Stimulated activated CD4-positive, alpha-beta T cell treated with anti-CD3 and anti-CD28 coated beads, Interleukin-12 subunit alpha, Interleukin-12 subunit beta, amount 100 ng/mL, for 24 hours (primary cell): ENCODE measurements at places on chromosomes 12 and 14.

DNA sequence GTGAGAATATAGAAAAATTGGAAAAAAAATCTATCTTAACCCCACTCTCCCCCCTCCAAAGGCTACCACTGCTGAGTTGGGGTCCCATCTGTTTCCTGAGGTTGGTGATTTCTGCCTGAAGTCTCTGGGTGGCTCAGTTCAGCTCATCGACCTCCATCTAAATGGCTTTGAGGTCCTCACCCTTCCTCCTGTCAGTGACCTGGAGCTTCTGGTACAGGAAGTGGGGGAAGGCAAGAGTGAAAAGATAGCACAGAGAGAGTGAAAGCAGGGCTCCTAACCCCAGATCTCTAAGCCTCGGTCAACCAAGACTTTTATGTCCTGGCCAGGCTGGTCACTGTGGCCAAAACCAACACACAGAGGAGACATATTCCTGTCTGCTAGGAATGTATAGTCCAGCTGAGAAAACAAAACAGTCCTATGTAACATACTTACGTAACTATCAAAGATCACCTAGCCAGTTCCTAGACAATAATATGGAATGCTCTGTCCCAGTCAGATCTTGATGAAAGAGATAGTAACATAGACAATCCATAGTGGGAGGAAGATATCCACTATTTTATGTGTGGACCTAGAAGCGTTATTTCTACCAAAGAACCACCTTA is 12.3 kb upstream of the KRT73 start:
- DNase-seq: no peak

DNA sequence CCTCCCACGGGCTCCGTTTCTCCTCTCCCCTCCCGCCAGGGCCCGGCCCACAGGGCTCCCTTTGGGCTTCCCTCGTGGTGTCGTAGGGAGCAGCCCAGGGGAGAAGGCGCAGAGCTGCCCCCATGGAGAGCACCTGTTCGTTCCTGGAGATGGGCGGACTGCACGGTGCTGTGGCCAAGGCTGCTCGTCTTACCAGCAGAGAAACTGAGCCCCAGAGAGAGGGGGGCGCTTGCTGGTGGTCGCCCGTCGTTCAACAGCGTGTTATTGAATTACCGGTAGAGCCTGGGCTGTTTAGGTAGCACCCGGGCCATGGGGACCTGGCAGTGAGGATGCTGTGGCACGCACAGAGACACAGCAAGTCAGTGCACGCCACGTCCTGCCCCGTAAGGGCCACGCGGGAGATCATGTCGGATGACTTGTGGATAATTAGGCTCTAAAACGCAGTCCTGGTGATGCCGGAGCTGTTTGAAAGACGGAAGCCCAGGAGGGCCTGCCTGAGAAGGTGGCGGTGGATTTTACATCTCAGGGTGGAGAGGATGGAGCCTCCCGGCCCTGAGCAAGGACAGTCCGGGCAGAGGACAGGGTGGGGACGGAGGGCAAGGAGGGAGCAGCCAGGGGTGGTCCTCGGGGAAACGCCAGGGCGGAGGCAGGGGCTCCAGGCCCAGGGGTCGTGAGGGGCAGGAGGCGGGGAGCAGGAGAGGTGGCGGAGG is 134.4 kb downstream of the ADGRD1 start:
- DNase-seq: no peak

- DNase-seq: no peak
Observed at GRCh38 chr12:51362307-51362706, 15.8 kb upstream of the CELA1 start.

DNA sequence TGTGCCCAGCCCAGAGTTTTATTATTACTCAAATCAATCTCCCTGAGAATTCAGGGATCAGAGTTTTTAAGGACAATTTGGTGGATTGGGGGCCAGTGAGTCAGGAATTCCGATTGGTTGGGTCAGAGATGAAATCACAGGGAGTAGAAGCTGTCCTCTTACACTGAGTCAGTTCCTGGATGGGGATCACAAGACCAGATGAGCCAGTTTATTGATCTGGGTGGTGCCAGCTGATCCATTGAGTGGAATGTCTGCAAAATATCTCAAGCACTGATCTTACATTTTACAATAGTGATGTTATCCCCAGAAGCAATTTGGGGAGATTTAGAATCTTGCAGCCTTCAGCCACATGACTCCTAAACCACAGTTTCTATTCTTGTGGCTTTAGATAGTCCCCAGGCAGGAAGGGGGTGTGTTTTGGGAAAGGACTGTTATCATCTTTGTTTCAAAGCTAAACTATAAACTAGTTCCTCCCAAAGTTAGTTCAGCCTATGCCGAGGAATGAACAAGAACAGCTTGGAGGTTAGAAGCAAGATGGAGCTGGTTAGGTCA is 89.1 kb upstream of the CNOT2 start:
- no peak for DNase-seq

DNA sequence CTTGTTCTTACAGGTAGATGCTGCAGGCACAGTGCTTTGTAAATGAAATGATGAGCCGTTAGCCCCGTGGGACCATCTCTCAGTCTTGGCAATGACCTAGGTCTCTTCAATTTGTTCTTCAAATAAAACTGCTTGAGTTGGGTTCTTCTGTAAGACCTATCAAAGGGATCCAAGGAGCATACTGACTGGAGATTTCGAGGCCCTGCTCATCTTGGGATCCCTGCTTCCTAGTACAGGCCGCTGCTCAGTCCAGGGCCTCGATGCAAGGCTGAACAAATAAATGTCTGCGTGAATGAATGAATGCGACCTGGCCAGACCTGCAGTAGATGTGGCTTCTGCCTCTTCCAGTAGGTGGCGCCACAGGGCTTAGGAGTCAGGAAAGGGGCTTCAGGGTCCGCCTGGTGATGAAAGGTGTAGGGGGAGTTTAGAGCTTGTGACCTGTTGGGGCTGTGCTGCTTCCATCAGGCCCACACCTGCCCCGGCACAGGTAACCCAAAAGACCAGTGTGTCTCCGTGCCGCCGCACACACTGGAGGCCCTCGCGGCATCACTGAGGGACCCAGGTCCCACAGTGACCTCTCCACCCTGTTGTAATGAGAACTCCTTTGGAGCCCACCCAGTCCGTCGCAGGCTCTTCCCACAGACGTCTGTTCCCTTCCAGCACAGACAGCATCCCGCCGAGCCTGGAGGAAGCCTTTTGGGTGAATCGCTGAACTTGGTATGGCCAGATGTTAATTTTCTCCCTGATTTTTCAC is 4.4 kb downstream of the CACNA1C start:
- DNase-seq: no peak

DNA sequence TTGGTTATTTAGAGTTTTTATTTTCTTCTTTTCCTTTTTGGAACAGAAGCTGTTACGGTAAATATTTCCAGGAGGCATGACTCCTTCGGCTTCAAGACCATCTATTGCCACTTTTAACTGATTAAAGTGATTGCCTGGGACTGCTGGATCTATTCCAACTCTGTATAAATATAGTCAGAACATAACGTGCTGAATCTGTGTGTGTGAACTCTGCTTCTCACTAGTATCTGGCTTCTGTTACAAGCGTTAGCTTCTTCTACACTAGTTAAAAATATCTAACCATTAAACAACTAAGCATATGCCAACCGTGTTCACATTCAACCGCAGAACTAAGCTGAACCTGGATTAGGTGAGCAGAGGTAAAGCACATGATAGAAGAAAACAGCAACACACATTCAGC is 49.0 kb downstream of the TMTC1 start:
- DNase-seq: no peak

DNA sequence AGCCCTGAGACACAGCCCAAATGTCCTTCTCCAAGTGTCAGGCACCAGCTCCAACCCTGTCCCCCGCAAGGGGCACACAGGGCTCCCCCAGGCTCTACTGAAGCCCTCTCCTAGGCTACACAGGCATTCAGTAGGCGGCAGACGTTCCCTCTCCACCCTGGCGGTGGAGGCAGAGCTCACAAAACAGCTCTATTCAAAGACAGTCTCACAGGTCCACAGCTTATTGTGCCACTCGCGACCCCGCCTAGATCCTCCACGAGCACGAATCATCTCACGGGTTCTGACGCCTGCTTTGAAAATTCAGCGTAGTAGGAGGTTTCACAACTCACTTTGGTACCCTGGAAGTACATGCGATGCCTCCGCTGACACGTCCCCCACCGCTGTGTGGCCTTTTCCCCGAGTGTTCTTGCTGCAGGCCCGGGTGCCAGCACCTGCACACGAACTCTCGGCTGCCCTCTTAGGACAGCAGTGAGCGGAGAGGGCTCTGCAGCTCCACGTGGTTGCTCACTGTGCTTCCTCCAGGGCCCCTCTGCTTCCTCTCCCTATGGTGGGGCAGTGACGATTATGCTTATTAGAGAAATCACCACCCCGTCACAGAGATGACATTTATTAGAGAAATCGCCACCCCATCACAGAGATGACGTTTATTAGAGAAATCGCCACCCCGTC is 78.5 kb downstream of the ADGRD1 start:
- DNase-seq: no peak

DNA sequence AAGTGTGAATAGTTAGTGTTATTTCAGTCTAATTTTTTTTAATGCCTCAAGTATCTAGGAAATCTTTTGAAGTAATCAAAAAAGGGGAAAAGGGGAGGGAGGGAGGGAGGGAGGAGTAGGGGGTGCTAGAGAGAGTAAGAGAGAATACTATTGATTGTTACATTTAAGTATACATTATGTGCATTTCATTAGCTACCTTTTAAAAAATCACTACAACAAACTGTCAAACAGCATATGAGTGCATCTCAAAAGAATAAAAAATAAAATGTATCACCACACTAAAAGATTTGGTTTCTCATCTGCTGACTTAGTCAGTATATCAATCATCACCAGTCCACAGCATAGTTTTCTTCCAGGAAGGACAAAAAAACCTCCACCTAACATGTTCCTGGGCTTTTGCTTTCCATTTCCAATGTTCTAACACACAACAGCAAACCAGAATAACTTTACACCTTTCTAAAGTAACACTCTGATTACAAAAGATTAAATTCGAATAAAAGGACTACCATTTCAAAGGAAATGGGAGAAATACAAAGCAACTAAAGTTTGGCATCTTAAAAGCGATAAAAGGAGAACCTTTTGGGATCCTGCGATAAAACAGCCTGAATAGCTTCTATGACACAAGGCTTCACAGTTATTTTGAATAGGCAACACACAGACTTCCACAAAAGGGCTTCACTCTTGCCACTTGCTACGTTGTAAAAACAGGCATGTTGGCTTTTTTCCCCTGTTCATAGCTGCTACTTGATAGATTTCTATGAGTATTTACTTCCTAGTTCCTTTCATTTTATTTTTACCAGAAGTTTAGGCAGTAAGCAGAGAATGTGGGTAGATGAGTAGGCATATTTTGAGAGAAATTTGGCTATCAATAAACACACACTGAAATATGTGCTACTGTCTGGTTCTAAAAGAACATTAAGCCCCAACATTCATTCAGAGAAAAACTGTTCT is 160.9 kb downstream of the EPS8 start:
- DNase-seq: no peak

DNA sequence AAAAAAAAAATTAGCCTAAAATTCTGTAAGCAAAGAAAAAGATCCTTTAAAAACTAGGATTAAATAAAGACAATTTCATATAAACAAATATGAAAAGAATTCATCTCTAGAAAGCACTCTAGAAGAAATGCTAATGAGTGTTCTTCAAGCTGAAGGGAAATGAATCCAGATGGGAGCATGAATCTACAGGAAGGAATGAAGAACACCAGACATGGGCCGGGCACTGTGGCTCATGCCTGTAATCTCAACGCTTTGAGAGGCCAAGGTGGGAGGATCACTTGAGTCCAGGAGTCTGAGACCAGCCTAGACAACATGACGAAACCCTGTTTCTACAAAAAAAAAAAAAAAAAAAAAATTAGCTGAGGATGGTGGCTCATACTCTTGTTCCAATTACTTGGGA is 297.2 kb downstream of the FBXL14 start:
- DNase-seq: no peak

DNA sequence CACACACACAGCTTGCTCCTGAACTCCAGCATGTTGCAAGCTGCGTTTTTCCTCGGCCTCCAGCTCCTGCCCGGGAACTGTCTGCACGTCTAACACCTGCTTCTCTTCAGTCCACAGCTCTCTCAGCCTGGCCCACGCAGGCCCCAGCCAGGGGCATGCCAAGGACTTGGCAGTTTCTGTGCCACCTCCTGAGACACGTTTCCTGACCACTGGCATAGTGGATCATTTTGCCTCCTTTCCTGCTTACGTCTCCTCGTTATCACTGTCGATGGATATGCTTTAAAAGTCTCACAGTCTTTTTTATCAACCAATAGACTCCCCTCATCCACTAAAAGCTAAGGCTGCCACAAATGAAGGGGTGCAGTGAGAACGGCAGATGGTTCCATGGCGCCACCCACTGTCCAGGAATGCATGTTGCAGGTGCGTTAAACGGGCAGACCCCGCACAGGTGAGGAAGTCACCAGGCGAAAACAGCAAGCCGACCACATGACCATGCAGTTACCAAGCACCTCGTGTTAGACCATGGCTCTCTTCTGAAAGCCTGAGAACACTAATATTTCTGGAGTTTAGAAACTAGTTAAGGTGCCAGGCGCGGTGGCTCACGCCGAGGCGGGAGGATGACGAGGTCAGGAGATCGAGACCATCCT is 14.7 kb upstream of the TEAD4 start:
- DNase-seq: peak; percentile 57

- no peak for DNase-seq
Observed at GRCh38 chr14:105945896-105946295, 419.5 kb downstream of the TMEM121 start.

GRCh38 chr14:85534458-85535293 is 4.7 kb downstream of the FLRT2 start:
- DNase-seq: no peak

DNA sequence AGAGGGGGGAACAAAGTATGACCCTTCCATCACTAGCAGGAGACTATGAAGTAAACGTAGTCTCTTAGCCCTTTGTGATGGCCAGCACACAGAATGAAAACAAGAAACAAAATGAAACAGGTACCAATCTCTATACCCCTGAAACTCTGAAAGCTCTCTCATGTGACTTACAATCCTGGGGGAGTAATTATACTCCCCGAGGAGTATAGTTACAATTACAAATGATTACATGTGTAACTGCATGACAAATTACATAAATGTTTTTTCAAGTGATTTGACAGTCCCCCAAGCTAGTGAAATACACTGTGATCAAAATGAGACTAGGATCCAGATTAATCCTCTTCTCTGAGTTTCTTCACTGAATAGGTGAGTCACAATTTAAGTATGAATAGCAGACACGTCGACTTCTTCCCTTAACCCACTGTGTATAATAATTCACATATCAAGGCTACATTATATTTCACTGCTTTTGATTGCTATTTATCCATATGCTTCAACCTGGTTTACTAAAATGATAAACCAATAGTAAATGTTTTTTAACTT is 74.0 kb downstream of the SPTSSA start:
- DNase-seq: no peak
